ENCODE measurements at places on chromosomes 16 and 17.

GRCh38 chr16:86256995-86257394, 253.3 kb upstream of the FOXF1 start:
- no peak for DNase-seq

GRCh38 chr16:22665048-22665797, 148.7 kb upstream of the HS3ST2 start:
- DNase-seq, result no peak

GRCh38 chr17:12998874-12999273, 19.0 kb downstream of the ELAC2 start:
- DNase-seq, result no peak

GRCh38 chr17:46035112-46035818, 36.2 kb downstream of the STH start:
- DNase-seq, result no peak

DNA sequence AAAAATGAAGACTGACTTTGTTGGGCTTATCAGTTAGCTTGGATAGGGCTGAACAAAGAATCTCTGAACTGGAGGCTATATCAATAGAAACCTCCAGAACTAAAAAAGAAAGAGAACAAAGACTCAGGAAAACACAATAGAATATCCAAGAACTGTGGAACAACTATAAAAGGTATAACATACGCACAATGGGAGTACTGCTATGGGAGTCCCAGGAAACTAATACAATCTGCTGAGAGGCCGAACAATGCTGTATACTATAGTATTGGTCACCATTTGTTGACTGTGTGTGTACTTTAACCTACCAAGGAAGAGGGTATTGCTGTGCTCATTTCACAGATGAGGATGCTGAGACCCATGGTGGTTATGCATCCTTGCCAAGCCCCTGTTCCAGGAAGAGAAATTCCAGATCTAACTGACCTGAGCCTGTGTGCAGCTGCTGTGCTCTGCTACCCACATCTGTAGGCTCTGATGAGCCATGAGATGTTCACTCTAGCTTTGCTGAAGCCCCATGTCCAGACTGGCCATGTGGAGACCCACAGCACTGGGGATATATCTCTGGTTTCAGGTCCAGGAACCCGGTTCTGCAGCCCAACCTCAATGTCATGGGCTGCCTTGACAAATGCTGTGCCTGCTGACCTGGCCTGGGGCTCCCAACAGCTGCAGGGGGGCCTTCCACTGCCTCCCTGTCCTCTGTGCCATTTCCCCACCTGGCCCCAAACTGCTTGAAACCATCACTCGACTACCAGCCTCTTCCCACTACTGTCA, 254.3 kb upstream of the TNRC6C start:
- no peak for DNase-seq

DNA sequence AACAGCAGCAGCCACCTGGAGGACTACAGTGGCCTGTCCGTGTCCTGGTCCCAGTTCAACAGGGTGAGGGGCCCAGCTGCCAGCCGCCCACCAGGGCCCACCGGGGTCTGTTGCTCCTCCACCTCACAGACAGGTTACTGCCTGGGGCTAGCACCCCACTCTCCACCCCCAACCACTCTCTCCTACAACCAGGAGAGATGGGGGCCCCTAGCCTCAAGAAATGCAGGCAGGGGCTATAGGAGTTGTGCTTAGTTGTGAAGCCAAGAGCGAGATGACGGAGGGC, 18.0 kb downstream of the STAT5A start:
- DNase-seq, result no peak

DNA sequence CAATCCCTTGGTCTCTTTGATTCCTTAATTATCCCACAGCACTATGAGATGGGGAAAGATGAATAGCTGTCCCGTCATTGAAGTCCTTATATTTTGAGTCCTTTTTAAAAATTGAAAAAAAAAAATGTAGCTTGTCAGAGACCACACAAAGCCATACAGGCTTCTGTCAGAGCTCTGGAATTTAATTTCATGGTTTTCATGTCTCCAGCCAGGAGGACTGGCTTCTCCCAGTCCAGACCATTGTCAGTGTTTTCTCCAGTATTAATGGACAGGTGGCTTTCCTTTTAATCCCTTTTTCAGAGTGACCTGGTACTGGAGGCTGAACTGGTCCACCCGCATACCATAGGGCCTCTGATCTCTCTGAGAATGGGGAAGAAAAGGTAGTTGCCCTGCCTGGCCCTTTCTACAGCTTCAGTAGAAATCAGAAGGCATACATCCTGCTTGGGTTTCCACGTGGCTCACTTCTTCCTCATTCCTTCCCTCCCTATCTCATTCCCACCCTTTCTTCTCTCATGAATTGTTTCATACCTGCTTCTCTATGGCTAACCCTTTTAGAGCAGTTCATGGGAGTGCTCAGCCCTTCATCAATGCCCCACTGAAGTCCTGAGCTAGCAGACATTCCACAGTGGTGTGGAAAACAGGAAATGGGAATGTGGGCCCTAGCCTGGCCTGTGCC, 29.1 kb downstream of the TRIM16 start:
- DNase-seq, result no peak

GRCh38 chr16:86322806-86323205, 187.5 kb upstream of the FOXF1 start:
- DNase-seq, result no peak

GRCh38 chr16:81809567-81809966, 30.5 kb downstream of the PLCG2 start:
- DNase-seq, result no peak

DNA sequence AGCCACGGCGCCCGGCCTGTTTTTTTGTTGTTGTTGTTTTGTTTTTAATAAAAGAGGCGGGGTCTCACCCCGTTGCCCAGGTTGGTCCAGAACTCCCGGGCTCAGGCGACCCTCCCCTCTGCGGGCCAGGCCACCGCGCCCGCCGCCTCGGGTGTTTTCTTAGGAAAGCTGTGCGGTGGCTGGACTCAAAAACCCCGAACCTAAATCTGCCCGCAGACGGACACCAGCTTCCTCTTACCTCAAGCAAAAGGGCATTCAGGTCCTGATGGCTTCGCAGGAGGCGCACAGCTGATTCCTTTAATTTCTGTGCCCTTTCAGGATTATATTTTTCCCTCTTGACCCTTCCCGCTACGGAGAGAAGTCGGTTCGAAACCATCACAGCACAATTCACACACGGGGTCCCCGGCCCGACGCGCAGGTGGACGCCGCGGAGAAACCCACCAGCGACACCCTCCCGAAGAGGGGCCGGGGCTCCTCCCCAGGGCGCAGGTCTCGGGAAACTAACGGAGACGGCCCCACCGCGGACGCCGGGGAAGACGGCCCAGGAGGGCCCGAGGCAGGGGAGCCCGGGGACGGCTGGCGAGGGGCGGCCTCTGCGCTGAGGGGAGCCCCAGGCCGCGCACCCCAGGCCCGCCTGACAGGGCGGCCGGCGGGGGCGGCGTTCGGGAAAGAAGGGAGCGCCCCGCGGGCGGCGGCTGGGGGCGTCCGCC, 653 bp downstream of the FANCA start:
- DNase-seq, result no peak

- no peak for DNase-seq
Observed at GRCh38 chr17:69511250-69511649, 96.8 kb downstream of the MAP2K6 start.

DNA sequence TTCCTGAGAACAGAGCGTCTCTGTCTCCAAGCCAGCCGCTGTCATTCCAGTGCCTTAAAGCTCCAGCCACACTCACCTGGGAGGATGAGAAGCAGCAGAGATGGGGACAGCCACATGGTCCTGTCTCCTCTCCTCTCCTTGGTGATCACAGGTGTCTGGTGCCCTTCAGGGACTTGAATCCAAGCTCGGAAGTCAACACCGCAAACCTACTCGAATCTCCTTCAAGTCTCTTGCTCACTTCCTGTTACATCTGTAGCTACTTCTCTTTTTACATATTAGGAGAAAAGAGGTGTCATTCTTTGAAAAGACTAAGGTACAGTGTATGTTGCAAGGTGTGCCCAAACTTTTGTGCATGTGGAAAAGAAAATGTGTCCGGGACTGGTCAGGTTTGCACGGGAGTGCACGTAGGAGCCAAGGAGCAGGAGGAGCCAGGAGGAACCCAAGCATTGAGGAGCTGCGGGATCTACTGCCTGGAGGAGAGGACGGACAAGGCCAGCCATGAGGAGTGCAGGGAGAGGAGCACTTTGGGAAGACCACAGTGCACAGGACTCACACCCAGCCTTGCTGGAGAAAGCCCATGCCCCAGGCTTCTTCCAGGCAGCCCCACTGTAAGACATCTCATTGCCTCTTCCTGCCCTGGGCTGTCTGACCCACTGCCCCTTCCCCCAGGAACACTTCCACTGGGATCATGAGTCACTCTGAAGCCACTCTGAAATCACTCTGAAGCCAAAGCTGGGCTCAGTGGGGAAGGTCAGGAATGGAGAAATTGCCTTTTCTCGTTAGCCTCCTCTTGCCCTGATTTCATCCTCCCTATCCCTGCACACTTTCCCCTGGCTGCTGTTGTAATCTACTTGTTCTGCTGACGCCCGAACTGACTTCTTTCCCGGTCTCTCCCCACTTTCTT, at the start of gene CD300LD:
CD300LD (minus strand) TSS at position 197 of the 904 bp plus-strand sequence; CDS start at position 116, 81 bp downstream.
- DNase-seq, result no peak

DNA sequence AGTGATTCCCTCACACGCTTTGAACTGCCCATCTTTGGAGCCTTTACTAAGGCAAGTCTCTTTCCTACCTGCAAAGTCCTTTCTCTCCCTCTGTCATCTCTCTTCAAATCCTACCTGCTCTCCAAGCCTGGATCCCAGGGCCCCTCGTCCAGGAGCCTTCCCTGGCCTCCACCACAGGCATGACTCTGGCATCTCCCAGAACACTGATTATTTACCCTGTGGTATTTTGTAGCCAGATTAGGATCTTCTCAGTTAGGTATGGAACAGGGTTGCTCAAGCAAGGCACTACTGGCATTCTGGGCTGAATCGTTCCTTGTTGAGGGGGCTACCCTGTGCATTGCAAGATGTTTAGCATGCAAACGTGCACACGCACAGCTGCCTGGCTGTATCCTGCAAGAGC, 31.9 kb upstream of the POLR3E start:
- DNase-seq, result no peak

DNA sequence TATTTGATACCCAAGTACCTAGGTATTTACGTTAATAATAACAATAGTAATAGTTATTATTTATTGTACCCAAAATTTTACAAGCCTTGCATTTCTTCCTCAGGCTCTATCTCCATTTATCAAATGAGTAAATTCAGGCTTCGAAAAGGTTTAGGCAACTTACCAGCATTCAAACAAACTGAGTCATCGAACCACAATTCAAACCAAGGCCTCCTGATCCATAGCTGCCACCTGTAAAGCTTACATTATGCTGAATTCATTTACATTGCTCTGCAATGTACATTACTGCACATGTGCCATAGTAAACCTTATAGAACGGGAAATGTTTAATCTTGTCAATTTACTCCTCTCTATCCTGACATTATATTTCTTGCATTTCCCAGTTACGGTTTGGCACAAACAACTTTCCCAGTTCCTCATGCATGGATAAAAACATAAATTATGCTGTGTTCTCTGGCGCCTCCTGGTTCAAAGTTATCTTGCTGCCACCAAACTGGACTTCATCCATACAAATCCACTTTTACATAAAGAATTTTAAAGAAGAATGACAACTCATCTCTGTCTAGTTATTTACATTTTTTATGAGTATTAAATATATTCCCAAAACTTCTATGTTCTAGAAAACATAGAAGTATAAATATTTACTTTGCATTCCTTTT, 360.6 kb upstream of the SOX9 start:
- no peak for DNase-seq

DNA sequence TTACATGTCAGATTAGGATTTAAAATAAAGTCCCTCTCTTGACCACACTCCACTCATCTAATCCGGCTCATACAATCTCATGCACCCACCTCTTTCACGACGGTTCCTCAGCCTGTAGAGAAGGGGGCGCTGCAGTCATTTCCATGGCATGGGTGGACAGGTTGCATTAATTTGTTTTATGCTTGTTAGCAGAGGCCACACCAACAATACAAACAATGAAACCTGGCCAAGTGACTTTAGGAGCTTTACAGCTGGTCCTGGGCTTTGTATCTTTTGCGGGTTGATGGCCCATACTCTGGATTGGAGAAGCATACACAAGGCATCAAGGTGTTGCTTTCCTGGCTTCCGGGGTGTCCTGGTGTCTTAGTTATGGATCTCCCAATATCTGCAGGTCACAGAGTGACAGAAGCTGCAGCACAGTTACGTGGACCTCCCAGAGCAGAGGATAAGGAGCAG, 9.7 kb upstream of the SNF8 start:
- no peak for DNase-seq

DNA sequence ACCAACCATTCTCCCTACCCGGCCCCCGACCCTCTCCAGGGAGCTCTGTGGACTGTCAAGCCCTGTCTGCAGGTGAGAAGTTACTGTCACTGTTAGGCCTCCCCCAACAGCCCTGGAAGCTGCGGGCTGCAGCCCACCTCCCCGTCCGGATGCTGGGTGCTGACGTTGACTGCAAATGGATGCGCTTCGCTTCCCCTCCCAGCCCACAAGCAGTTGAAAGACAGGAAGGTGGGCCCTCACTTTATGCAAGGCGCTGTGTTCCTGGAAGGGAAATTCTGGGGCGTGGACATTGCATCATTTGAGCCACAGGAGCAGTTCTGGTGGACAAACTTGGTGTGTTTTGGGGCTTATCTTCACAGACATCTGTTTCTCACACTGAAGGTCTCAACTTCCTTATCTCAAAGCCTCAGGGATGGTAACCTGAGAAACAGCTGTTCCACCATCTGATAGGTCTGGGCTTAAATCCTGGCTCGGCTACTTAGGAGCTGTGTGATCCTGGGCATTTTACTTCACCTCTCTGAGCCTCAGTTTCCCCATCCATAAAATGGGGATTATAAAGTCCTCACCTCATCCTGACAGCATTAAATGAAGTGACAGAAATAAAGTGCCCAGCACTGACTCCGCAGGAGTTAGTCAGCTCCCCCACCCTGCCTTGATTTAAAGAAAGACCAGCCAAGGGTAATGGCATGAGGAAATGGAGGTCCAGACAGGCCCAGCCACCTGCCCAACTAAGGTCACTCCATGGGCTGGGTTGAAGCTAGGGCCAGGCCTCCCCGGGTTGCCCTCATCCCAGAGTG, 4.6 kb upstream of the DRC7 start:
- DNase-seq, result no peak

DNA sequence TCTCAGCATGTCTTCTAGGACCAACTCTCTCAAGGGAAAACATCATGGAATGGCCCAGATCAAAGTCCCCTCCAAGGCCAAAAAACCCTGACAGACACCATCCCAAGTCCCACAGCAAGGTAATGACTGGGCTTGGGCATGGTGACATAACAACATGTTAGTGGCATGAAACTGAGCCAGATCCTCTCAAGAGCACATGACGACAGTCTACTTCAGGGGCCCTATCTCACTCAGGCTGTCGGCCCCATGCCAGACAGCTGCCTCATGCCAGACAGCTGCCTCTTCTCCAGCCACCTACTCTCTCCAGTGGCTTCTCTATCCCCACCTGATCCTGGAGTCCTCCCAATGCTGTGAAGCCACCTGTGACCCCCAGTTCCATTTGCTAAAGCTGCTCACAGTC, 18.4 kb downstream of the HSD11B2 start:
- peak; percentile 89 for DNase-seq

- DNase-seq, result peak; percentile 27
Observed at GRCh38 chr17:43878260-43879175, 28.8 kb downstream of the MPP2 start.

- DNase-seq, result no peak
Observed at GRCh38 chr17:39968761-39969160, 6.0 kb downstream of the GSDMA start.

GRCh38 chr17:68347380-68347779, 56.1 kb downstream of the ARSG start:
- no peak for DNase-seq
